Gastrocnemius medialis (tissue), 4 donors: ENCODE measurements at places on chromosomes 2 and 18.

DNA sequence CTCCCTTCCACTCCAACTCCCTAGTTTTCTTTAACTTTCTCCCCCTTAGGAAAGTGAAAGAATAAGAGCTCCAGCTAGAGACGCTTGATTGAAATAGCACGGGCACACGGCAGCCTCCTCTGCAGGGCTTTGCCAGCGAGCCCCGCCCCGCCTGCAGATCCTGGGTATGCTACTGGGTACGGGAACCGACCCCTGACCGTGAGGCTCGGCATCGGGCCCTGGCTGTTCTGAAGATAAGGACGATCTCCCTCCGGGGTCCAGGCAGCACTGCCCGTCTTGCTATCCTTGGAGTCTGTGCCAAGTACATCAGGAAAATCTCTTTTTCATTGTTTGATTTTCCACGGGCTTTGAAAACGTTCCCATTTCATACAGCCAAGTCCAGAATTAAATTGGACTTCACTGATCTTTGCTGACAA lies 284.5 kb downstream of the MTX2 start:
- H3K36me3 ChIP-seq = no peaks in the 10 kb centered on the region
- peak overlapping the region; percentile 62 for H3K27ac ChIP-seq
- peak overlapping the region; percentile 65 for H3K4me3 ChIP-seq
- no peaks in the 10 kb centered on the region for H3K27me3 ChIP-seq
- peak; percentile 6 for DNase-seq

GRCh38 chr18:62577765-62578164 lies 54.9 kb downstream of the ZCCHC2 start:
- no peaks in the 10 kb centered on the region for H3K27me3 ChIP-seq
- H3K4me3 ChIP-seq = no peak overlapping the region
- H3K27ac ChIP-seq = no peak overlapping the region

- DNase-seq = no peak
- H3K27ac ChIP-seq = no peak overlapping the region
- H3K4me1 ChIP-seq = peaks cover 11% of the 10 kb centered on the region
- H3K4me3 ChIP-seq = no peak overlapping the region
Observed at GRCh38 chr2:111030945-111031344, 89.8 kb upstream of the BCL2L11 start.

DNA sequence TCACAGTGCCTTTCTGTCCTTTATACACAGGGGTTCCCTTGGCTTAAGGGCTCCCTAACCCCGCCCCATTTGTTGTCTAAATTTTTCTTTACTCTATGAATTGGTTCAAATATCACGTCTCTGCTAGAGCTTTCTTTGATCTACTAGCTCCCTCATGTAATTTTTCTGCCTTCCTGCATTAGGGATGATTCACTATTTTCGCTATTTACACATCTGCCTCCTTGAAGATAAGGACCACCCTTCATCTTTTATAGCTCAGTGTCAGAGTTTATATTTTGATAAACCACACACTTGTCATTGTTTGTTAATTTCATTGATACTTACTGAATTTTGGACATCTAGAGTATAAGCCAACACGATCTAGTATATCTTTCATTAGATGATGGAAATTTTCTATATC lies 169.2 kb downstream of the LPIN1 start:
- H3K4me3 ChIP-seq = no peak overlapping the region
- H3K27me3 ChIP-seq = no peaks in the 10 kb centered on the region
- no peaks in the 10 kb centered on the region for H3K4me1 ChIP-seq
- H3K27ac ChIP-seq = no peak overlapping the region
- no peak for DNase-seq

- no peaks in the 10 kb centered on the region for H3K4me1 ChIP-seq
- no peak for DNase-seq
- H3K27me3 ChIP-seq = no peaks in the 10 kb centered on the region
- H3K4me3 ChIP-seq = no peak overlapping the region
Observed at GRCh38 chr2:142944264-142944663, 66.8 kb downstream of the KYNU start.

- H3K4me3 ChIP-seq = no peak overlapping the region
- no peak for DNase-seq
- H3K27ac ChIP-seq = no peak overlapping the region
- no peaks in the 10 kb centered on the region for H3K27me3 ChIP-seq
- no peaks in the 10 kb centered on the region for H3K36me3 ChIP-seq
Observed at GRCh38 chr2:125644257-125644656, 1011.7 kb upstream of the GYPC start.

GRCh38 chr18:71831039-71831438 lies 713.1 kb downstream of the CBLN2 start:
- H3K4me1 ChIP-seq = no peaks in the 10 kb centered on the region
- H3K36me3 ChIP-seq = no peaks in the 10 kb centered on the region
- no peak for DNase-seq
- no peak overlapping the region for H3K27ac ChIP-seq

GRCh38 chr2:240591784-240592183 lies 5.2 kb downstream of the CAPN10 start:
- peaks cover 27% of the 10 kb centered on the region for H3K4me1 ChIP-seq
- peak; percentile 7 for DNase-seq
- H3K27ac ChIP-seq = no peak overlapping the region
- H3K4me3 ChIP-seq = no peak overlapping the region
- H3K36me3 ChIP-seq = peaks cover 12% of the 10 kb centered on the region
- H3K27me3 ChIP-seq = no peaks in the 10 kb centered on the region

GRCh38 chr2:8461341-8461740 lies 220.5 kb upstream of the ID2 start:
- DNase-seq = no peak
- no peaks in the 10 kb centered on the region for H3K4me1 ChIP-seq
- peaks cover 13% of the 10 kb centered on the region for H3K27me3 ChIP-seq
- no peak overlapping the region for H3K4me3 ChIP-seq

DNA sequence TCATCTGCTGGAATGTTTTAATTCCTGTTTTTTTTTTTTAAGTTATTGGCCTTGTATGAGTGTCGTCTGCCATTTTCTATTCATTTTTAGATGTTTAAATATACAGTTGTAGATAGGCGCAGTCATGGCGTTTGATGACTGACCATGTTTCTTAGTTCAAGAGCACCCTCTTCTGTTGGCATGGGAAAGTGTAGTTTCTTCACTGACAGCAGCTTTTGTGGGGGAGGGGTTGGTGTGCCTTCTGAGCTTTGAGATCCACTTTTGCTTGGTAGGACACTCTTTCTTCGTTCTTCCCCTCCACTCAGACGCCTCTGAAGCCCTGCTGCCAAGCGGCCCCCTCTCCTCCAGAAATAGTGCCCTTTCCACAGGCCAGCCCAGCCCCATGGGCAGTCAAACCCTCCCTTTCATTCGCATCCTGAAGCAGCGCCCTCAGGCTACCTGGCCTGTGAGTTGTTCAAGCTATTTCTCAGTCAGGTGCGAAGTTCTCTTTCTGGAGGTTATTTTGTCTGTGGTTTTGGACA lies 492.0 kb downstream of the TNS1 start:
- no peak overlapping the region for H3K27ac ChIP-seq
- H3K4me3 ChIP-seq = no peak overlapping the region
- no peaks in the 10 kb centered on the region for H3K4me1 ChIP-seq

DNA sequence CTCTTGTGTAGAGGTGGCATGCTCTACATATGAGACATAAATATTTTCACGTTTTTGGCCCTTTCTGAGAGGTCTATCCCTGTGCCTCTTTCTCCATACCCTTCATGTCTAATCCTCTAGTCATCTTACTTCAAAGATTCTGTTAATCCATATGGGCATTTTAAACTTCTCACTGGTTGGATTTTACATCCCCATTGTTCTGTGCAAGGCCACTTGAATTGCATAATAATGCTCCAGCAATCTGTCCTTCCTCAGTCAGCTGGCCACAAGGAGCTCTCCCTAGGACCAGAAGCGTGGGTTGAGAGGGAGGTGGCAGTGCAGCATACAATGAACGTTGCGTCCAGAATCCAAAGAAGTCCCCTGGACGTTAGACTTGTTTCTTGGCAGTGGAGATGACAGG lies 58.2 kb downstream of the TDRD15 start:
- no peaks in the 10 kb centered on the region for H3K27me3 ChIP-seq
- H3K4me3 ChIP-seq = no peak overlapping the region
- H3K4me1 ChIP-seq = no peaks in the 10 kb centered on the region
- no peaks in the 10 kb centered on the region for H3K36me3 ChIP-seq

DNA sequence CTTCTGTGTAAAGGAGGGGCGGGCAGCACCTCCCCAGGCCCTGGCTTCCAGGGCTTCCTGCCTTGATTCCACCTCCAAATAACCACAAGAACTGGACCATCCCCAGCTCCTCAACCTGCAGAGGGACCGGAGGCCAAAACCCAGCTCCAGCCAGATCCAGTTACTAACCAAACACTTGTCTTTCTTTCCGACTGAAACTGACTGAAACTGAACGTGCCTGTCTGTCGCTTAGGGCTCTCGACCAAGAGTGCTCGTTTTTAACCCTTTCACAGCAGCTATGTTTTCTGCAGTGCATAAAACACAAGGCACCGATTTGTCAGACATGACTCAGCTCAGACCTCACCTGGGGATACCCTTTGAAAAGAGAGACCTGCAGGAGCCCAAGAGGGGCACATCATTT lies 249.9 kb upstream of the SIX2 start:
- no peak overlapping the region for H3K4me3 ChIP-seq
- no peaks in the 10 kb centered on the region for H3K36me3 ChIP-seq
- H3K27me3 ChIP-seq = no peaks in the 10 kb centered on the region
- H3K27ac ChIP-seq = peak overlapping the region; percentile 29
- no peak for DNase-seq

DNA sequence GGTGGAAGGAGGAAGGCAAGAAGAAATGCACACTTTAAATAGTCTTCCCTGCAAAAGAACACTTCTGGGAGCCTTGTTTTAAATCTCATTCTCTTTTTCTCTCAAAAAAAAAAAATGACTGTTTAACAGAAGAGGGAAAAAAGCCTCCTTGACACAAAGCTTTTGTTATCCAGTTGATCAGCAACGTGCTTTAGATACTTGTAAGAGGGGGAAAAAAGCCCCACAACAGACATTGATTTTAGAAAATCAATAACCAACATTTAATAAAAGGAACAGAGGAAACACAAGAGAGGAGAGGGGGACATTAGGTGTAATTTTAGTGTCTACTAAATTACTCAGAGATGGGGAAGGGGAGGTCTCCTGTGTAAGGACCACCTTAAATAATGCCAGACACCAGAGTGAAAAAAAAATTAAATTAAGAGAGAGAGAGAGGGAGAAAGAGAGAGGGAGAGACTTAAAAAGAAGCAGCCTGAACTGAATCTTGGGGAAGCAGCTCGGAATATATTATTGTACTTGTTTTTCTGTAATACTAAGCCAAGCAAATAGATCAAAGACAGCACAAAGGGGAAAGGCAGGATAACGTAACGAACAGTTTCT lies 4.7 kb downstream of the ZEB2 start:
- no peaks in the 10 kb centered on the region for H3K36me3 ChIP-seq
- DNase-seq = no peak
- H3K4me1 ChIP-seq = peaks cover 43% of the 10 kb centered on the region

- H3K4me3 ChIP-seq = no peak overlapping the region
- H3K36me3 ChIP-seq = no peaks in the 10 kb centered on the region
- no peak overlapping the region for H3K27ac ChIP-seq
- no peaks in the 10 kb centered on the region for H3K27me3 ChIP-seq
- no peak for DNase-seq
- H3K4me1 ChIP-seq = no peaks in the 10 kb centered on the region
Observed at GRCh38 chr2:235924675-235925063, 243.5 kb downstream of the GBX2 start.

DNA sequence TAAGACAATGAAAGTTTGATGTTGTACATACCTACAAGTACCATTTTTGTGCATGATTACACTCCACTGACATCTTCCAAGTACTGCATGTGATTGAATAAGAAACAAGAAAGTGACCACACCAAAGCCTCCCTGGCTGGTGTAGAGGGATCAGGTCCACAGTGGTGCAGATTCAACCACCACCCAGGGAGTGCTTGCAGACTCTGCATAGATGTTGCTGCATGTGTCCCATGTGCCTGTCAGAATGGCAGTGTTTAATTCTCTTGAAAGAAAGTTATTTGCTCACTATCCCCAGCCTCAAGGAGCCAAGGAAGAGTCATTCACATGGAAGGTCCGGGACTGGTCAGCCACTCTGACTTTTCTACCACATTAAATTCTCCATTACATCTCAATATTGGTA lies 114.5 kb downstream of the MMADHC start:
- no peak overlapping the region for H3K4me3 ChIP-seq
- no peak overlapping the region for H3K27ac ChIP-seq
- H3K27me3 ChIP-seq = no peaks in the 10 kb centered on the region

GRCh38 chr2:82282111-82282882 lies 1977.7 kb upstream of the LRRTM1 start:
- no peak overlapping the region for H3K4me3 ChIP-seq
- H3K4me1 ChIP-seq = no peaks in the 10 kb centered on the region
- no peak for DNase-seq
- H3K27ac ChIP-seq = no peak overlapping the region

DNA sequence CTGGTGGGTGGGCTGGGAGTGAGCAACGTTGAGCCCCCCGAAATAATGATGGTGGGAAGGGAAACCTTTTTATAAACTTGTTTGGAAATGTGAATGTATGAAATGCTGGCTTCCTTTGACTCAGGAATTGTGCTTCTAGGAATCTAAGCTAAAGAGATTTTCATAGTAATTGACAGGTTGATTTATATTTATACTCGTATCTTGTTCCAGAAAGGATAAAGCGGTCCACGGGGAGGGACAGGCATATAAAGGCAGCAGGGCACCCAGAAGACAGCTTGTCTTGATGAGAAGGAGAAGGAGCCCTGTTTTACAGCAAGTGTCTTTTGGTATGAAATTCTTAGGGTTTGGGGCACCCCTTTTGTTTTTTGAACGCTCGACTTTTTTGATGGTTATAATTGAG lies 157.8 kb downstream of the AGAP1 start:
- H3K27ac ChIP-seq = no peak overlapping the region
- no peaks in the 10 kb centered on the region for H3K27me3 ChIP-seq
- DNase-seq = no peak
- H3K36me3 ChIP-seq = no peaks in the 10 kb centered on the region

DNA sequence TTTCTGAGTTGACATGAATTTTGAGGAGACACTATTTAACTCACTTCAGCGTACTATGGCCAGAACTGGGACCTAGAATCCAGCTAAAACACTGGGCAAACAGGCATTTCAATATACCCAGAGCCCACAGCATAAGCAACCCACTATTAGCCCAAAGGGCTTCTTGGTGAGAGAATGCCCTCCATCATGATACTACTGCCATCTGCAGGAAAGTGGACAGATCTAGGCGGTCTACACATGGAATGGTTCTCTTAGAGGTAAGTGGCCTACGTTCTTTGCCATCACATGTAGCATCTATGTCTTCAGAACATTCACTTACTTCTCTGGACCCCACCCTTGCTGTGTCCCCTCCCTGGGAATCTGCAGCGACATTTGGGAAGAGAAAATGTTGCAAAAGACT lies 181.3 kb upstream of the LINC00305 start:
- no peaks in the 10 kb centered on the region for H3K36me3 ChIP-seq
- no peaks in the 10 kb centered on the region for H3K4me1 ChIP-seq
- DNase-seq = no peak
- H3K27ac ChIP-seq = no peak overlapping the region

GRCh38 chr2:231037731-231038482 lies 584 bp downstream of the C2orf72 start:
- H3K4me1 ChIP-seq = no peaks in the 10 kb centered on the region
- no peaks in the 10 kb centered on the region for H3K36me3 ChIP-seq
- H3K27ac ChIP-seq = no peak overlapping the region
- H3K27me3 ChIP-seq = peaks cover 26% of the 10 kb centered on the region
